ENCODE measurements at places on chromosomes 6 and 20.

- no peak for DNase-seq
Observed at GRCh38 chr6:150050846-150051245, 18.1 kb downstream of the ULBP3 start.

DNA sequence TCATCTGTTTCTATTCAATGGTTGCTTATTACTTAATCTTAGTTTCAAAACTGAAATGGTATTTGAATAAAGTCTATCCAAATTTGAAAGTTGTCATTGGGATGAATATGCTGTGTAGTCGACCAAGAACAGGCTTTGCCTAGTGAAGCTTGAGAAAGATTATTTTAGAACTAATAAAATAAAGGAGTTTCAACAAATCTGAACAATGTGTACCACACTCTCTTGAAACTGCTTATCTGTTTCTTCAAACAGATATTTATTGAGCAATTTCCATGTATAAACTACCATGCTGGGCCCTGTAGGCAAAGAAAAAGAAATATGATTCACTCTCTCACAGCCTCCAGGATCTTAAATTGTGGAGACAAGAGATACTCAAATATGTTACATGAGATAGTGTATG is 174.4 kb downstream of the OGFRL1 start:
- no peak for DNase-seq

DNA sequence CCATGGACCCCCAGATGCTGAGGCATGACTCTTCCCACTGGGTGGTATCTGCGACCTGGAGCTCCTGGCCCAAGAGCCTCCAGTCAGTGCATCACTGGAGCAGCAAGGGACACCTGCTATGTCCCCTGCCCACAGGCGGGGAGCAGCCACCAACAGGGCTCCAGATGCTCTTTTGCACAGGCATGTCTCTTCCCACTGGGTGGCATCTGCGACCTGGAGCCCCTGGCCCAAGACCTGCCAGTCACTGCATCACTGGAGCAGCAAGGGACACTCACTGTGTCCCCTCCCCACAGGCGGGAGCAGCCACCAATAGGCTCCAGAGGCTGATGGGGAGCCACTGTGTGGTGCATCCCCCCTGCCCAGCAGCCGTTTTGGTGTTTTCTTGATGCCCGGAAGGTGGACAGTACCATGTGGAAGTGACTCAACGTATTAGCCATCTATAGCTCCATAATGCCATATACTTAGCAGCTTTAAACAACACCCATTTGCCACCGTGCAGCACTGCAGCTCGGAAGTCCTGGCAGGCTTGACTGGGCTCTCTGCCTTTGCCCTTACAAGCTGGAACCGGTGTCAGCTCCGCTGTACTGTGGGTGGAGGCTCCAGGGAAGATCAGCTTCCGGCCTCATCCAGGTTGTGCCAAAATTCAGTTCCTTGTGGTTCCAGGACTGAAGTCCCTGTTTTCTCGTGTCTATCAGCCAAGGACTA is 124.9 kb upstream of the CST7 start:
- DNase-seq = no peak

- DNase-seq = no peak
Observed at GRCh38 chr6:138086573-138087196, 20.5 kb downstream of the PERP start.

DNA sequence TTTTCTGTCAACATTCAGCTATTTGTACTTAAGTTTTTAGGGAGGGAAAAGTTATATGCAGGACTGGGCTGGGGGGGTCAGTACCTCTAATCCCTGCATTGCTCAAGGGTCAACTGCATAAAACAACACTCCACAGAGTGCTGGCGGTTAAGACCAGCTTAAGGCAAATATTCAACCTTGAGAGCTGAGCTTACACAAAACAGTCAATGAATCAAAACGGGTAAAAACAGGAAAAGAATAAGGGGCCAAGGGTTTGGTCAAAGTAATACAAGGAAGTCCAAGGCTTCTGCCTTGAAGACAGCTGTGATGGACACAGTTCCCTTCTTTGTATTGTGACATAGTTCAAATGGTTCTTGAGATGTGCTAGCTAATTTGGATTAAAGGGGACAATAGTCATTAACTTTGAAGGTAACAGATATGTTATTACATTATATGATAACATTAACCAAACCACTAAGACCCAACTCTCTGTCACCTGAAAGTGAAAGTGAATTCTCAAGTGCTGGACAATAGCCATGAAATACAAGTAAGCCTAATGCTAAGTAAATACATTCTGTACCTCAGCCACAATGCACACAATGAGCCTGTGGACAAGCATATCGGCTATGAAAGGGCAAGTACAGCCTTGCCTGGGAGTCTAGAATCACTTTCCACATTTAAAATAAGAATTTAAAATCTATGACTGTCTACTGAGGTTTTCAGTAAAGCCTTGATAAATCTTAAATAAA is 106.8 kb downstream of the PDE10A start:
- DNase-seq = no peak

- DNase-seq = no peak
Observed at GRCh38 chr20:26216025-26216424, 519.4 kb upstream of the ZNF337 start.

DNA sequence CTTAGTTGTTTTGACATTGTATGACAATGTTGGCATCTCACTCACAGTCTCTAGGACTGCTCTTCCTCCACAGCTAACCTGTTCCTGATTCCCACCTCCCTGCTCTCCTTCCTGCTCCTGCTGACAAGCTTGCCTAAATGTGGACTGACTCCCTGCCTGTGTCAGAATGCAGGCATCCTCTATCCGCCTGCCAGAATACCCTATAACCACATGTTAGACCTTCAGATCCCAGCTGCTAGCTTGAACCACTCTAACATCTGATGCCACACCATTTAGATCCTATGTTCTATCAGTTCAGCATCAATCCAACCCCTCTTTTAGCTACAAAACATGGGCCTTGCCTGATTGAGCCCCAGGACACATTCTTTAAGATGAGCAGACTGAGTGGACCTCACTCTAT is 12.2 kb downstream of the FILIP1 start:
- no peak for DNase-seq
